CD4-positive, alpha-beta T cell treated with Interleukin-12 subunit alpha and Interleukin-12 subunit beta, for 1 hour (primary cell): ENCODE measurements at places on chromosomes 5 and 9.

DNA sequence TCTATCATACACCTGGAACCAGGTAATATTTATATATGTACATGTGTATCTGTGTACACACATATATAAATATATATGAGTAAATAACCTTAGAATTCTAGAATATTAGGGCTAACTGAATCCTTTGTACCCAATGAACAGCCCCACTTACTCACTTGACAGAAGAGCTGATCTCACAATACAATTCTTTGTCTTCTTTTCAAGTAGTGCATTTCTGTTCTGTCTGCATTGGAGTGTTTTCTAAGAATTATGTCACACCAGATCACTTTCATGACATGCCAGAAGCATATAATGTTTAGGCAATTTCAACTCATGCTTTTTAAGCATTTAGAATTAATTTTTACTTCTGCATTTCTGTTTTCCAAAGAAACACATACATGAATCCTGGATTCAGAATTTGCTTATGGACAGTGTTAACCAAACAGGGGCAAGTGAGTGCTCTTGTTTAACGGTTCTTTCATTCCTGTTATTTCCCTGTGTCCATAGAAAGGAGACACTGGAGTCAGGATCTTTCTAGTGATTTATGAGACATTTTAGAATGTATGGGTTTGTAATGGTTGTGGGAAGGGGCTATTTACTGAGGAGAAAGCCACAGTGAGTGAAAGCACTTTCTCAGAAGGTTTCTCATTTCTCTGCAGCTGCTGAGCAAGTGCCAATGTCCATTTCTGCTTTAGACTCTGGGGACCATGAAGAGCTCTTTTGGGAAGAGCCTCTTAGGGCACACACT, 123.2 kb downstream of the RMI1 start:
- no peak for DNase-seq

GRCh38 chr5:120228262-120229031, 235.7 kb upstream of the PRR16 start:
- DNase-seq, result no peak

- no peak for DNase-seq
Measured at GRCh38 chr5:33756491-33756890, 135.3 kb downstream of the ADAMTS12 start.

- peak; percentile 1 for DNase-seq
Measured at GRCh38 chr9:71446473-71447411, 321.6 kb downstream of the CEMIP2 start.

DNA sequence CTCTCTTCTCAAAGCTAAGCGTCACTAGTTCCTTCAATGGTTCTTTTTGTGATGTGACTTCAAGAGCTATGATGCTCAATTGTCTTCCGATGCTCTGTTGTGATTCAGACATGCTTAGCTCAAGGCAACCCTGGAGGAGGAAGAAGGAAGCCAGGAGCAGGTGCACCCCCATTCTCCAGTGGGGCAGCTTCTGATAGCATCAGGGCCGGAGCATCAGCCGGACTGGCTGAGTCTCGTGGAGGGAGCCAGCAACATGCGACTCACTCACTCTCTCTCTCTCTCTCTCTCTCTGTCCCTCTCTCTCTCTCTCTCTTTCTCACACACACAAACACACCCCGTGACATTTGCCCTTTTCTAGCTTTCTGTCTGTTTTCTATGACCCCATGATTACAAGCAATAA, 140.2 kb downstream of the HSD17B3 start:
- DNase-seq, result no peak

GRCh38 chr9:88291056-88291455, 97.2 kb upstream of the SPIN1 start:
- no peak for DNase-seq

DNA sequence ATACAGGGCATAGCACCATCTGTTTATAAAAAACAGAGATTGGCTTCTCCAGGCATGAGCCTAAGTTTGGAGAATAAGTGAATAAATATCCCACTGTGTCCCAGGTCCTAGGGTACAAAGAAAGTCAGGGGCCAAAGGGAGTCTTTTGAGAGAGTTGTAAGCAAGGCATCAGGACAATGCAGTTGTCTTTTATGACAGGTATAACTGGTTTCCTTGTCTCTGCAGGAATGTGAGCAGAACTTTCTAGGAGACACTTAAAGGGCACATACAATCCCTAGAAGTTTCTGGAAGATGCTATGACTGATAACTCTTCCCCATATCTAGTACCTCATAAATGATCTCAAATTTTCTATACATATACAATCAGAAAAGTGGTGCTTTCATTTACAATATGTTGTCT, 245.6 kb upstream of the RGMB start:
- no peak for DNase-seq

DNA sequence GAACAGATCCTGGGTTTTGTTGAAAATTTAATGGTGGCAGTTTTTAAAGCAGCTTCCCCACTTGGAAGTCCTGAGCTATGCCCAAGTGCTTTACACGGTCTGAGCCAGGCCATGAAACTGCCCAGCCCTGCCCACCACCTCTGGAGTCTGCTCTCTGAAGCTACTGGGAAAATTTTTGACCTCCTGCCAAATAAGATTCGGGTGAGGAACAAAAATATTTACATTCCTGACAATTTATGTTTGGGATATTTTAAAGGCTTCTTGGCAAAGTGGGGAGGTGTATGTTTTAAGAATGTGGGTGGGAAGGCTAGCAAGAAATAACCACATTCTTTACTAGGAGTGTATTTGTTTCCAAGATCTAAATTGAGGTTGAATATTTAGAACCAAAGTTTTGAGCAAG, 50.0 kb downstream of the HACD4 start:
- DNase-seq, result no peak

- no peak for DNase-seq
Measured at GRCh38 chr5:75006865-75007822, 45.2 kb downstream of the GCNT4 start.

DNA sequence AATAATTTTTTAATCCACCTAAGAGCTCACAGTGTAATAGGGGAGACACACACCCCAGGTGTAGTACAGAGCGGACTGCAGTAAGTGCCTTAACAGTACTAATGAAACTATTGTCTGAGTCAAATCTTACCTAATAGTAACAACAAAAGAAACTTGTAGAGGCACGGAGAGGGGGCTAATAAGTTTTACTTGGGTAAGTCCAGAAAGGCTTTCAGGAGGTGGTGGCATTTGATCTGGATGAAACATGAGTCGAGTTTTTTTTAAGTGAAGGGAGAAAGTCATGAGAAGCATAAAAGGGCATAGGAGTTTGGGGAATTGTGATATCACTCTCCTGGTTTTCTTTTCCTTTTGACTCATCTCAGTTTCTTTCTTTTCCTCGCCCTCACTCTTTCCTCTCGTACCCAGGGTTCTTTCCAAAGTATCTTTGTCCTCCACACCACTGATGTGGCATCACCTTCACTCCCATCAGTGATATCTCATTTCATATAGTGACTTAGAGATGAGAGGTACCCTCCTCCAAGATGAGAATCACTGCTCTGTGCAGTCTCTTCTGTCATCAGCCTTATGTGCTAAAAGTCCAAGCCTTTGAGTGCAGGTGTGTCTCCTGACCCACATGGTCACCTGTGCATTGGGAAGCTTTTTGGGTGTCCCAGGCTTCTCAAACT, 2.0 kb downstream of the CTNNA1 start:
- DNase-seq, result no peak

DNA sequence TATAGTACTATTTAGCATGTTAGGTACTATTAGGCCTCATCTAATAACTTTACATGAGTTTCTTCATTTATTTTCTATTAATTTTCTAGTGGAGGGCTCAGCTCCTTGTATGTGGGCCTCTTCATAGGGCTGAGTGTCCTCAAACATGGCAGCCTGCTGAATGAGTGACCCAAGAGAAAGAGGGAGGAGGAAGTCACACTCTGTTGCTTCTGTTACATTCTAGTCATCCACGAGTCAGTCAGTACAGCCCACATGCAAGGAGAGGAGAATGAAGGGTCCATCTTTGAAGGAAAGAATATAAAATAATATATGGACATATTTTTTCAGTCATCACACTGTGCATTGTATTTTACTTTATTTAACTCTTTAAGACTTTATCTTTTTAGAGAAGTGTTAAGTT, 66.6 kb upstream of the NR3C1 start:
- DNase-seq, result no peak

- DNase-seq, result no peak
Measured at GRCh38 chr9:72751541-72751940, 201.3 kb downstream of the ALDH1A1 start.

GRCh38 chr9:95429096-95429495, 87.7 kb downstream of the PTCH1 start:
- no peak for DNase-seq

DNA sequence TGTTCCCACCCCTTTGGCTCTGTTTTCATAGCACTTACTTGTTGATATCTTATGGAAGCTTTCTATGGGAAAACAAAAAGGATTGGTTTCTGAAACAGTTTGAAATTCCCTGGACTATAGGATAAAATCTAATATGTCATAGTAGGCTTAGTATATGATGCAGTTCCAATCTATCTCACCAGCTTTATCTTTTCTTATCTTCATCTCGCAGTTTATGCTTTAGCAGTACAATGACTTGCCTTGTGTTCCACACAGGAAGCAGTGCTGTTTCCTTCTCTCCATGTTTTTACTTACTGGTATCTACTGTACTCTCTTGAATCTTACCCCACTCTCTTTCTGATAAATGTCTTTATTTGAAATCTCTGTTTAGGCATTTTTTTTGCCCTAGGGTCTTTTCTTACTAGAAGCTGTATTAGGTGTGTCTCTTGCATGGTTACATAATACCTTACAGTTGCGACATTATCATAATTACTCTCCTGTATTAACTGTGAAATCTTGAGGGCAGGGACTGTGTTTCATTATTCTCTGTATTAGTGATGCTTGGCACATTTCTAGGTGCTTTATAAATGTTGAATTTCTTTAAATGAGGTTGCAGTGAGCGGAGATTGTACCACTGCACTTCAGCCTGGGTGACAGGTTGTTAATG, 76.3 kb downstream of the FOCAD start:
- no peak for DNase-seq

- no peak for DNase-seq
Measured at GRCh38 chr9:121388140-121388905, 18.3 kb upstream of the STOM start.

- peak; percentile 70 for DNase-seq
Measured at GRCh38 chr5:62354028-62354874, 48.2 kb downstream of the KIF2A start.

DNA sequence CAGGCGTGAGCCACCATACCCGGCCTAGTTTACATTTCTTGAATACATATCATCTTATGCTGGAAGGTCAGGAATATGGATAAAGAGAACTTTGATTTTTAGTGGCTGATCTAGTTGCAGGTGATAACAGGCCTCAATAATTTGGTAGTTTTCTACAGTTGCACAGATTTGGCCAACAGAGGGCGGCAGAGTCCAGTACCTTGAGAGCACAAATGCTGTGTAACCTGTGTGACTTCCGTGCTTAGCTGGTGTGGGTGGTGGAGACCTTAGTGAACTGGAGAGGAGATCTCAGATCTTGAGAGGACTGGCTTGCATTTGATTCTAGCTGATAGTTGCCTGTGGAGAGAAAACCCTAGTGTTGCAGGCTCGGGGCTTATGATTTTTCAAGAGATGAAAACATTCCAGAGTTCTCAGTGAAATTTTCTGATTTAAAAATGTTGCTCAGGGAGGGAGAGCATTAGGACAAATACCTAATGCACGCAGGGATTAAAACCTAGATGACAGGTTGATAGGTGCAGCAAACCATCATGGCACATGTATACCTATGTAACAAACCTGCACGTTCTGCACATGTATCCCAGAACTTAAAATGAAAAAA, 17.4 kb upstream of the GPR151 start:
- peak; percentile 71 for DNase-seq

DNA sequence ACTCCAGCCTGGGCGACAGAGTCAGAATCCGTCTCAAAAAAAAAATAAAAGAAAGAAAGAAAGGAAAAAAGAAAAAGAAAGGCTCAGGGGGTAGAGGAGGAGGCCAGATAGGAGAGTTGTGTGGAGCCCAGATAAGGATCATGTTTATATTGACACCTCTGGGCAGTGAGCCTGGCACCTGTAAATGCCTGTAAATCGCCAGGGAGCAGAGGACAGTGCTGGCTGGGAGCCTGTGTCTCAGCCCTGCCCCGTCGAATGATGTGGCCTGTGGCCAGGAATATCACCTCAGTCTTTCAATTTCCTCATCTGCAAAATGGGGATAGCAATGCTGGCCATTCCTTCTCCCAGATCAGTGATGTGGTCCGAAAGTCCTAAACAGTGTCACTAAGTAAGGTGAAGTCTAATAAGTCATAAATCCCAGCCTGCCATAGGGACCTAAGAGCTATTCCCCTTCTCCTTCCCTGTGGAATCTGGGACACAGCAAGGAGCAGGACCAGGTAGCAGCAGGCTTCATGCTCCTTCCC, 10.3 kb upstream of the ABO start:
- no peak for DNase-seq

DNA sequence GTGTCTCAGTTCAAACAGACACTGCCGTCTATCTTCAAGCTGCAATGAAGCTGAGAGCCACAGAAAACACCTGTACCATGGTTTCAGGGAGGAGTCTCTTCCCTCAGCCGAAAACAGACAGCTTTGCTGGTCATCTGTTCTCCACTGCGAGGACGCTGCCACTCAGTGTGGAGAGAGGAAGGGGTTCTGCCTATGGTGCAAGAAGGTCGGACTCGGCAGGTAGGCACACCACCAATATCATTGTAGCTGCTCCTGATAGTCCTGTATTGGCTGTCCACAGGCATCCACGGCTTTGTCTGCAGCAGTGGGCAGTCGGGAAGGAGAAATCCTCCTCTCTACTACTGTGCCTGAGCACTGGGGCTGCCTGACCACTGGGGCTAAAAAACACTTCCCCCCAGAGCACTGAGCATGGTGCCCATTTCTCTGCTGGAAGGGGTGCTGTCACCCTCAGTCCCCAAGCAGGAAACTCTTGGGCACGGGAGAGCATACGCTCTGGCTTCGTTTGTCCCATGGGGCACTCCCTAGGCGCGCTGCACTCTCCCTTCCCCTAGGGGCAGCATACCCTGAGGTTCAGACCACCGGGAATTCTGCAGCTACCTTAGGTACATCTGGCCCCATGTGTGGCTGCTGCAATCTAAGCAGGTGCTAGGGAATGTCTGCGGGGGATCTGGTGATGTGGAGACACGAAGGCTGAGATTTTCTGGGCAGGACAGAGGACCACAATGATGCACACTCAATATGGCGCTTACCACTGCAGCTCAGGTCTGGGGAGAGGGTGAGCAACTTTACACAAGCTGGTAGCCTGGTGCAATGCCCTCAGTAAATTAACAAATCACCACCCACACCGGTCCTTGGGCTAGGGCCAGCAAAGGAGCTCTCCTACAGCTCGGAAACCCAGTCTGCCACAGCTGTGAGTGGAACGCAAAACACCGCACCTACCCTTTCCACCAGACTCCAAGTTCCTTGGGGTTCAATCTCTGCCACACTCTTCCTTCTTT, 880.9 kb upstream of the SEMA6A start:
- no peak for DNase-seq

GRCh38 chr9:9612270-9612669, 1000.5 kb downstream of the PTPRD start:
- no peak for DNase-seq

- DNase-seq, result no peak
Measured at GRCh38 chr9:27387722-27388121, 90.8 kb upstream of the EQTN start.

- no peak for DNase-seq
Measured at GRCh38 chr5:169753795-169754194, 116.7 kb downstream of the DOCK2 start.

GRCh38 chr9:130537346-130538050, 41.9 kb upstream of the FUBP3 start:
- DNase-seq, result no peak

- DNase-seq, result no peak
Measured at GRCh38 chr9:93262537-93263310, 78.8 kb downstream of the WNK2 start.

- no peak for DNase-seq
Measured at GRCh38 chr5:140213370-140213983, 38.5 kb downstream of the CYSTM1 start.
